ENCODE measurements at places on chromosomes 2 and 18.
A peak's percentile ranks its signal among the peaks of the same experiment; 100 is the strongest.

GRCh38 chr2:8412082-8412481 lies 269.8 kb upstream of the ID2 start:
- DNase-seq: no peak

DNA sequence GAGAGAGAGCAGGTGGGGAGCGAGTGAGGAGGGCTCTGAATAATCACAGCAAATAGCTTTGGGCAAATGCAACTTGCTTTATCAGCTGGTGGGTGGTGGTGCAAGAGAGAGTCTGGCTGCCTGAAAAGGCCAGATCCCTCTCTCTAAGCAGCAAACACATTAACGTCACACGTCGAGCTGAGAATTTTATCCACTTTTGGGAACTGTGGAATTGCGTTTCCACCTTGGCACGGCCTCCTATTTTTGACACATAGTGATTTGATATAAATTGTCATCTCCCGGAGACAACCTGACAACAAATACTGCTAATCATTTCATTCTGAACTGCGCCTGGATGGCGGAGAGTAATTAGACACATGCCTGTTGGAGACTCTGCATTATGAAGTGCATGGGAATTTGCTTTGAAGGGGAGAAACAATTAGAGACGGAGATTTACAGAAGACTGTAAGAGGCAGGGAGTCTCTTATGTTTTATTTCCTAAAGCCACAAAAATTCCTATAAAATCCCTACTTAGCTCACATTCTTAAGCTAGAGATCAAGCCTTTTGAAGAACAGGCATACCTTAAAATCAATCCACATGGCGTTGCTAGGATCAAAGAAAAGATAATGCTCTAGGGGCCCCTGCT lies 634.1 kb downstream of the TDRD15 start:
- DNase-seq: no peak

DNA sequence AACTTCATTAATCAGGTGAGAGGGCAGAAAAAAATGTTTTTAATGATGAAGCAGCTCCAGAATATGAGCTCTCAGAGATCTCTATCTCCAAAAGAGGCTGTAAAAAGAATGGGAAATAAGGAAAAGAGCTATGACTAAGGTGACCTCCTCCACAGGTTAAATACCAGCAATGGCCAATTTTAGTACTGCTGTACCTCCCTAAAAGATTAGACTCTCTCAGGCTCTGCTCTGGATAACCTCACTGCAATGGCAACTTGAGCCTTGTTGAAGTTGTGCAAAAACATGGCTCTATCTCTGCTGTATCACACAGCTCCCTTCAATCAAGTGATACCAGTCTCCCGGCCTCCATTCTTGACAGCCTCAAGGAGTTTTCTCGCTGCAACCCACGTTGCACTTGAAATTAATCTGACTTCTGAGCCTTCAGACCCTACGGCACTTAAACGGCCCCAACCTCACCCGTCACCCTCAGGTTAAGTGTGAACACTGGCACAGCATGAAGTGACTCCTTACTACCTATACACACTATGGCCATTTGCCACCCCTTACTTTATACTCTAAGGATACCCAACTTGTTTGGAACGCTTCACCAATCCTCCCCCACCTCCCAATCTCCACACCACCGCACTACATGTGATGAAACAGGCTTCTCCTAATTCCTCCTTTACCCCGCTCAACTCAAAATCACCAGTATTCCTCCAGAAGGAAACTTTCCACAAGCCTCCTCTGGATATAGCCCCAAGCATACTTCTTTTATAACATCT lies 36.3 kb downstream of the SMAD2 start:
- DNase-seq: no peak

- no peak for DNase-seq
These were observed 141.1 kb downstream of the DCC start for GRCh38 chr18:52481116-52481515.

GRCh38 chr2:71787476-71788185 lies 334.3 kb downstream of the DYSF start:
- no peak for DNase-seq

- DNase-seq: no peak
These were observed 166.0 kb upstream of the DSEL start for GRCh38 chr18:67682516-67682915.

GRCh38 chr18:47795434-47795814 lies 135.0 kb downstream of the SMAD2 start:
- DNase-seq: no peak

GRCh38 chr2:231613663-231614558 lies 21.2 kb downstream of the TEX44 start:
- DNase-seq: no peak

GRCh38 chr18:56647951-56648893 lies 2.9 kb upstream of the WDR7 start:
- DNase-seq: no peak

- DNase-seq: no peak
These were observed 57.6 kb upstream of the ZNF519 start for GRCh38 chr18:14189858-14190257.

DNA sequence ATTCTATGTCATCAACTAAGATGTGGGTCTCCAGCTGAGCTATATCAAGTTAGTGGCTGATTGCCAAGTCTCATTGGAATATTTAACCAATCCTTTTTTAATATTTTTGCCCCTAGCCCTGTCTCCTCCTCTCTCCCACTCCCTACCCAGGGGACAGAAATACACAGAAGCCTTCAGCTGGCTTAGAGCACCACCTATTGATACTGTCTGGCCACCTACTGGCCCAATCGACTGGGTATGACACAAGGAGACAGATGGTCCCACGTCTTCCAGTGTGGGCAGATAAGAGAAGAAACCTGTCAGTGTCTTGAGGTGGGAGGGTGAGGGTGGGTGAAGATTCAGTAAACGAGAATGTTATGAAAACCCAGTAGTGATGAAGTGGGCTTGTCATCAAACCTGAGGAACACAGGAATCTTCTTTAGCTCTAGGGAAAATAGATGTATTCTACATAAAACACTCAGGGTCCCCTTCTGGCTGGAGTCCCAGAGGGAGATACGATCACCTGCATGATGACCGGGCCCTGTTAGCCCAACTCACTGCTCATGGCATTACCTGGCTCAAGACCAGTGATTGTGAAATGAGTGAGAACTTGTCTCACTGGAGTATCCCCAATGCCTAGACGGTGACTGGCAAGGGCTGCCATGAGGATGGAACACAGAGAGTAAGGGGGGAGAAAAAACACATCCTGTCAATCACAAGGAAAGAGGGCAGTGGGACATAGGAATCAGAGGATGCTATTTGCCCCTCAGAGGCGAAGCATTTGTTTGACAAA lies 26.7 kb downstream of the POLR1A start:
- peak; percentile 57 for DNase-seq

DNA sequence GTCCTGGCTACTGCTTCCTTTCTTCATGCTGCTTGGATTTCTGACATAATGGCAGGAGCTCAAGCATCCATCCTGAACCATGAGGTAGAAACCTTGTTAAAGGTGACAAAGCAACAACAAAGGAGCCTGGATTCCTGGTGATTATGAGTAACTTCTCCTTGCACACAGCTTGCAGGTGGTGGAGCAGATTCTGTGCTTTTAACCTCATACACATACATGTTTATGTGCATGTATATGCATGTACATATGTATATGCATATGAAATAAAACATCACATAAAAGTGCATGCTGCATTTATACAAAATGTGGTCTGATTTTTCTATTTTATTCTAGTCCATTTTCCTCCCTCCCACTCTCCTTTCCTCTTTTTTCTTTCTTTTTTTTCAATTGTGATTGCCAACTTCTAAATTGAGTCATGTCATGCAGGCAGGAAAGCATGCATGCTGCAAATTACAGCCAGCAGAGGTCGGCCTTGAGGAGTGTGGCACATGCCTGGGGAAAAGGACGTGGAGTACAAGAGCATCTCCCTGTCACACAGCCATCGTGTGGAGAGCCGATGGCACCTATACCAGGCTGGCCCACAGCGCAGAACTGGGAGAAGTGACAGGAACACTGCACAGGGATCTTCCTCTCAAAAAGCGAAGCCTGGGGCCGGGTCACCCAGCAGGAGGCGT lies 17.9 kb downstream of the LCT start:
- DNase-seq: no peak

- DNase-seq: no peak
These were observed 1.6 kb downstream of the CCDC88A start for GRCh38 chr2:55418072-55418471.

GRCh38 chr18:9206421-9206820 lies 69.8 kb downstream of the ANKRD12 start:
- no peak for DNase-seq

DNA sequence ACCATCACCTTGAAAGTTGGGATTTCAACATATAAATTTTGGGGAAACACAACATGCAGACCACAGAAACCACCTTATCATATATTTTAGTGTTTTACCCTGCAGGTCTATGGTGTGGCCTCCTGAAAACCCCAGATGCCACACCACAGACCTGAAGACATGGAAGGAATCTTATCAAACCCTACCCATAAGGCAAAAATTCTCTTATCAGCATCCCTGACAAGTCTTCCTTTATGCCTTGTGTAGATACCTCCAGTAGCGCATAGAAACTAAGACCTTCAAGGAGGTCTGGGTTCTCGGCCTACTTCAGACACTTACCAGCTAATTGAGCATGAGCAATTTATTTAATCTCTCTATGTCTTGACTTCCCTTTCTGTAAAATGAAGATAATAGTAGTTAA lies 59.1 kb upstream of the SLC14A2 start:
- no peak for DNase-seq

DNA sequence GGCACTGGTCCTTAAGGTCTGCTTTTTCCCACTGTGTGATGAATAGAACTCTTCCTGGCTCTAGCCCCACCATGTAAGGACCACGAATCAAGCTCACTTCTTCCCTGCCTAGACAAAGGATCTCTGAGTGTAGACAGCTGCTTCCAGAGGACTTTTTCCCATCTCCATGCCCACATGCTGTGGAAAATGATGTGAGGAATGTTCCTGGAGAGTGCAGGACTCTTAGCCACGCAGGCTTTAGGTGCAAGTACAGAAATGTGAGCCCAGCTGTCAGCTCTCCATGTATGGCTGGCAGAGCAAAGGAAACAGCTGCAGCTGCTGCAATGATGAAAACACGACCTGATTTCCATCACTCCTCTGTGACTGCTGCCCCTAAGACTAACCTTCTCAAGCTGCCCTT lies 35.5 kb downstream of the NXPH2 start:
- no peak for DNase-seq

DNA sequence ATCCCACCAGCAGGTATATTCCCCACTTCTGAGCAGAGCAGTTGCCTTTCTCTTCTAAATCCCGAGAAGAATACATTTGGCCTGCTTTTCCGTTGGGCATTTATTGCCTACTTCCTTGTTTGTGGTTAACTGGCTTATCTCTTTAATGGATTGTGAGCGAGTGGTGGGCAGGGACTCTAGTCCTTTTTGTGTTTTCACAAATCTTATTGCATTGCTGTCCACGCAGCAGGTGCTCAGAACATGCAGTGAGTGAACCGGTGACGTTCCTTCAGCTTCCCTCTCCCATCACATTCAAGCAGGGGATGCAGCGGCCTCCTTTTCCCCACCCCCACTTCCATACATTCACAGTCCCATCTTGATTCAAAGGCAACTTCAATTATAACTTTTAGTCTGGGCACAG lies 28.9 kb upstream of the GAREM2 start:
- DNase-seq: no peak

DNA sequence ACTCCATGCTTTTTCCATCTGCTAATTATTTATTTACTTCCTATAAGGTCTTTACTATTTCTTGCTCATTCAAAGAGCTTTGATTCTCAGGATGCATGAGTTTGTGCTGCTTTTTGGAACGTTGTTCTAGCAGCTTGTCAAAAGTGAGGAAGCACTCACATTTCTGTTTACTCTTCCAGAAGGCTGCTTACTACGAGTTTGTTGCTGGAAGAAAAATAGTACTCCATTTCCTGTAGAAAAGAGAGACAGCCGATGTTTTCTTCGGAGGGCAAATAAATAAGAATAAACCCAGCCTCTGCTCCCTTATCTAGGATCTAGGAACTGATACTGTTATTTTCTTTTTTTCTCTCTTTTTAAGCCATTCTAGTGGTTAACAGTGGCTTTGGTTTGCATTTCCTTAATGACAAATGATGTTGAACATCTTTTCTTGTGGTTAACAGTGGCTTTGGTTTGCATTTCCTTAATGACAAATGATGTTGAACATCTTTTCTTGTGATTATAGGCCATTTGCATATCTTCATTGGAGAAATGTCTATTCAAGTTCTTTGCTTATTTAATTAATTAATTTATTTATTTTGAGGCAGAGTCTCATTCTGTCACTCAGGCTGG lies 20.5 kb downstream of the CYP27A1 start:
- DNase-seq: no peak

- no peak for DNase-seq
These were observed 13.7 kb upstream of the ZNF532 start for GRCh38 chr18:58850786-58851469.

GRCh38 chr18:22470248-22471235 lies 52.8 kb upstream of the CTAGE1 start:
- DNase-seq: no peak

DNA sequence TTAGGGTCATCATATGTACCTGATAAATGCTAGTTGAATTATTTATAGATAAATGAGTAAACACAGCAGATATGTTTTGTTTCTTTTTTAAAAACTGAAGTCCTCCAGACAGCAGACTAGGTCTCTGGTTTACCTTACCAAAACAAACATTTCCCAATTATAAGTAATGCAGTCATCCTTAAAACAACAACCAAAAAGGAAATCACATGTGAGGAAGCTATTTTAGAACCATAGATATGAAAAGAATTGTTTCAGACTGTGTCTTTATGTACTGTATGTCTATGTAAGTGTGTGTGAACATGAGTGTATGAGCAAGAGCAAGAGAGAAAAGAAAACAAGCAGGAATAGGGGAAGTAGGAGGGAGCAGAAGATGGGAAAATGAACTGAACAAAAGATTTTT lies 441.0 kb downstream of the CPS1 start:
- no peak for DNase-seq

GRCh38 chr2:138787053-138787666 lies 7.0 kb upstream of the NXPH2 start:
- peak; percentile 18 for DNase-seq

DNA sequence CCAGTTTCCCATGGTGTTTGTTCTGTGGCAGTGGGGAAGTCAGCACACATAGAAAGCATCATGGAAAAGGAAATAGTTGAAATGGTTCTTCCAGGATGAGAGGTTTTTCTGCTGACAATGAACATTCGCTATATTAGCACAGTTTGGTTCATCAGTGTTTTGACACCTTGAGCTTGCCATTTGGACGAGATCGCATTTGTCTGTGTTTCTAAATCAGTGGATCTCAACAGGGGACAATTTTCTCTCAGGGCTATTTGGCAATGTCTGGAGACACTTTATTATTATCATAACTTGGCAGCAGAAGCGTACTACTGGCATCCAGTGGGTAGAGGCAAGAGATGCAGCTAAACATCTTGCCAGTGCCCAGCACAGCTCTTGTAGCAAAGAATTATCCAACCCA lies 74.6 kb downstream of the CD8B2 start:
- DNase-seq: no peak

GRCh38 chr18:2935438-2936192 lies 77.3 kb downstream of the LPIN2 start:
- DNase-seq: no peak

GRCh38 chr2:60376252-60376651 lies 177.2 kb downstream of the BCL11A start:
- DNase-seq: no peak
